ENCODE measurements at places on chromosomes 3 and 15.

DNA sequence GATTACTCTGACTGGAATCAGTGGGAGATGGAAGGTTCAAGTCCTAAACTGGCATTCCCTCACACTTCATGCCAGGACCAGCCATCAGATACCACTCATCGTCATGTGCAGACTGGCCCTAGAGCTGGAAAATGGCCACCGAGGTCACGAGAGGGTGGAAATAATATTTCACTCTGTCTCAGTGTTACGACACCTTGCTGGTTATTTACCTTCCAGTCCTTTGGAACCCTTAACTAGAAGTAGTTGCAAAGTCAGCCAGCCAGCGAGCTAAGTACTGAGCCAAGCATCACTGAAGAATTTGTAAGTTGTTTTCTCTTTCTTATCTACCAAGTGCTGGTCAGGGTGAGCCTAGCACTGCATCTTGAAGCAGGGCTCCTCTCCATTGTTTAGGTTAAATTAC, 309.9 kb upstream of the RASGRP1 start:
- DNase-seq, result no peak

- DNase-seq, result peak; percentile 12
These were observed at the start of gene GATA2 for GRCh38 chr3:128492671-128493569. GATA2 (minus strand) TSS chr3:128493201; CDS start chr3:128487031, 6,170 bp downstream.

DNA sequence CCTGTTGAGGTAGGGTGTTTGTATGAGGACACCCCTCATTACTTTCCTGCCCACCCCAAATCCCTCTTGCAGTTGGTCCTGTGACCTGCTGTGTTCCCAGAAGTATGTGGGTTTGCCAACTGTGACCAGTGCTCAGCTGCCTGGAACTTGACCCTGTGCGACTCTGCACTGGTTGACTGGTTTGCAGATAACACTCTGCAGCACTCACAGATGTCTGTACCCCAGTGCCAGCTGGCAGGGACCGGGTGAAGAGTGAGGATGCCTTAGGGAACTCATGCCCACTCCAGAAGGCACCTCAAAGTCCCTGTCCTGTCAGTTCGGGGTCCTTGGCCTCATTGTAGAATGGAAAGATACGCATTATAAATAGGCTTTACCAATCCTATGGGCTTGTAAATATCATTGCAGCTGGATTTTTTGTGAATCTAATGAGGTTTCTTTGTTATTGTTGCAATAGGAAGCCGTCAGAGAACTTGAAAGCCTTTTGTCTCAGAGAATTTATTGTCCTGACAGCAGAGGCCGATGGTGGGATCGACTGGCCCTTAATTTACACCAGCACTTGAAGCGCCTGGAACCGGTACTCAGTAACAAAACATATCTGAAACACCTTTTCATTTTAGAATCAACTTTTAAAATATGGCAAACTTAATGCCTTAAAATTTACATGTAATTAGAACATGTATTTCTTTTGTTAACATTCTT, 18.2 kb downstream of the FAN1 start:
- no peak for DNase-seq

DNA sequence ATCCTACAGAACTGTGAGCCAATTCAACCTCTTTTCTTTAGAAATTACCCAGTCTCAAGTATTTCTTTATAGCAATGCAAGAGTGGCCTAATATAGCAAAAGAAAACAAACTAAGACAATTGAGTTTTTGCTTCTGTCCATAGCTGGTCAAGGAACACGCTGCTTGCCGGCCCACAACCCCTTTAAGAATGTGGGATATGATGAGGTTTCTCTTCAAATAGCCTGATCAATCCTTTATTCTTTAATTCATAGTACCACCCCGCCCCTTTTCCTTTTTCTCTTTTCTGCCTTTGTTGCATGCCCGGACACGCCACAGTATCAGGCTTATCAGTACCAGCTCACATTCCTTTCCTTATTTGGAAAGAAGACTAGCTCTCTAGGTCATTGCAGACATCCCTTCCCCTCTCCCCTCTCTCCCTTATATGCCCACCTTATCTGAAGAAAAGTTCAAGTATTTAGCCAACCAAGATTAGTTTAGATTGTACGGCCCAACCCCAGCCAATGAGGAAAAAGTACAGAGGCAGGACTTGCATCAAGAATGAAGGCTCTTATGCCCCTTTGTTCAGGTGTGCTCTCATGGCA, 404.5 kb downstream of the OCA2 start:
- DNase-seq, result no peak

GRCh38 chr15:47500842-47501241, 216.5 kb upstream of the SEMA6D start:
- DNase-seq, result no peak

GRCh38 chr3:44021651-44022594, 219.8 kb upstream of the TOPAZ1 start:
- DNase-seq, result no peak

DNA sequence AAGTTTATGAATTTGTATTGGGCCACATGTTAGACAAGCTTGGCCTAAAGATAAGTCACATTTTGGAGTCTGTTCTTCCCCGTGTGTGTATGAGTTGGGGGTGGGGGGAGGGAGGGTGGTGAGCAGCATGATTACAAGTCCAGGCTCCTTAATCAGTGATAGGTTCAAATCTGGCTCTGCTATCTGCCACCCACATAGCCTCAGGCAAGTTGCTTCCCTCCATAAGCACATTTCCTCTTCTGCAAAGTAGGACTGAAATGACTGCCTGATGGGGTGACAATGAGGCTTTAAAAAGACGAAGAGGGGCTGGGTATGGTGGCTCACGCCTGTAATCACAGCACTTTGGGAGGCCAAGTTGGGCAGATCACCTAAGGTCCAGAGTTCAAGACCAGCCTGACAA, 1.1 kb upstream of the SPATA12 start:
- no peak for DNase-seq

DNA sequence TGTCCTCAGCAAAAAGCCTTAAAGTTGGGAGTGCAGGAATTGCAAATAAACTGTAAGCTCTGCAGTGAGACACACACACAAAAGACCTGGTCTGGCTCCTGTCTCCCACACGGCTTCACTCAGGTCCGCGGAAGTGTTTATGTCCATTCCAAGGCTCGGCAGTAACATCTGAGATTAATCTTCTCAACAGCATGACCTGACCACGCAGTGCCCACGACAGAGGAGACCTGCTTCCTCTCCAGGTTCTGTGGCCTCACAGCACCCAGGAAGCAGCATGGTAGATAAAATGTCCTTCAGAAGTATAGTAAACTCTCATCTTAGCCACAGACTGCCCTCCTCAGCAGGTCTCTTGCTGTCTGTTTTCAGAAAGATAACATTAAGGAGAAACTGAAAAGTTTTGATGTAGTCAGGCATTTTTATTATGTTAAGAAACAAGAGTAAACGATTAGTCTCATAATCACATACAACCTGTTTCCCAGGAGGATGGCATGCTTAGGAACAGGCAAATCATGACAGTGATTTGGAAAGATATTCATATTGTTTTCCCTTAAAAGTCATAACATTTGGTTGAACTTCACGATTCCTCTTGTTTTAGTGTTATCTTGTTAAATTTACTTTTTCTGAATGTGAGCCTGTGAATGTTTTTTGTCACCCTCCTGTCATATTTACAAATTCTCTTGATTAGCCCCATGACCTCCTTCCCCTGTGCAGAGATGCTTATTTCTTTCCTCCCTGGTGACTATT, 34.6 kb downstream of the CD200R1L start:
- DNase-seq, result no peak

GRCh38 chr3:185770109-185770508, 54.7 kb downstream of the IGF2BP2 start:
- DNase-seq, result no peak

GRCh38 chr3:45412763-45413162, 24.4 kb downstream of the LARS2 start:
- no peak for DNase-seq

DNA sequence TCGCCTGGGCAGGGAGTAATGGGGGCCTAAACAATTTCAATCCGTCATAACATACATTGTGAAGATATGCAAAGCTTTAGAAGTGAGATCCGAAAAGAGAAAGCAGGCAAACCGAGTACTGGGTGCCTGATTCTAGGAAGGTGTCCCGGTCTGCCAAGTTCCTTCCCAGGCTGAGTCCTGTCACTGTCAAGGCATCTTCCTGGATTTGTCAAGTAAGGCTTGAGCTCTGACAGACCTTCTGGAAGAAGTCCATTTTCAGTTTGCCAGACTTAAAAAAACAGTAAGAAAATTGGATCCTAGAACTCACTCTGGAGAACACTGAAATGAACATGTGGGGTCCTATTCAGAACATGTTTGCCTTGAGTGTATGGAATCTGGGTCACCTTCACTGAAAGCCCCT, 253.9 kb downstream of the RORA start:
- DNase-seq, result no peak

GRCh38 chr3:193140381-193140780, 100.6 kb upstream of the PLAAT1 start:
- no peak for DNase-seq

DNA sequence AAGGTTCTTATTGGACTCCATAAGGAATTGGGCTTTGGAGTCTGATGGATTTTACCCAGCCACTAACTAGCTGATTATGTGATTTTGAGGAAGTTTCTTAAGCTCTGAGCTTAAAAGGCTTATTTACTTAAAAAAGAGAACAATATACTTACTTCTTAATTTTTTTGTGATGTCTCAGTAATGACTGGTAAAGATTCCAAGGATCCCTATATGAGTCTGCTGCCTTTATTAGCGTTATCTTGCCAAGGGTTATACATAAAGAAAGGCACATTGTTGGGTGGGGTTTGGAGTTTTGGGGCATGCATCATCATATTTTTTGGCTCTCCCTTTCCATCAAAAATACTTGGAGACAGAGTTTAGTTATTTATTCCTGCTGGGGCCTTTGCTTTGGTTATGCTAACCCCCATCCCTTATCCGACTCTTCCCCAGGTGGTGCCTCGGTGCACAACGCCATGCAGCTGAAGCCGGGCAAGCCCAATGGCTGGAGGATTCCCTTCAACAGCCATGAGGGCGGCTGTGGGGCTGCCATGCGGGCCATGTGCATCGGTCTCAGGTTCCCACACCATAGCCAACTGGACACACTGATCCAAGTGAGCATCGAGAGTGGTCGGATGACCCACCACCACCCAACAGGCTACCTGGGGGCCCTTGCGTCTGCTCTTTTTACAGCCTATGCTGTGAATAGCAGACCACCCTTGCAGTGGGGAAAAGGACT, 6.7 kb downstream of the ADPRH start:
- no peak for DNase-seq

GRCh38 chr3:155244216-155244615, 49.3 kb downstream of the STRIT1 start:
- no peak for DNase-seq

- DNase-seq, result no peak
These were observed 45.6 kb downstream of the CDAN1 start for GRCh38 chr15:42691308-42691707.

- no peak for DNase-seq
These were observed 28.3 kb downstream of the MKRN2 start for GRCh38 chr3:12585181-12585580.

Measured in NCI-H1436 (cell line).